ENCODE measurements at places on chromosomes 1 and 21.

DNA sequence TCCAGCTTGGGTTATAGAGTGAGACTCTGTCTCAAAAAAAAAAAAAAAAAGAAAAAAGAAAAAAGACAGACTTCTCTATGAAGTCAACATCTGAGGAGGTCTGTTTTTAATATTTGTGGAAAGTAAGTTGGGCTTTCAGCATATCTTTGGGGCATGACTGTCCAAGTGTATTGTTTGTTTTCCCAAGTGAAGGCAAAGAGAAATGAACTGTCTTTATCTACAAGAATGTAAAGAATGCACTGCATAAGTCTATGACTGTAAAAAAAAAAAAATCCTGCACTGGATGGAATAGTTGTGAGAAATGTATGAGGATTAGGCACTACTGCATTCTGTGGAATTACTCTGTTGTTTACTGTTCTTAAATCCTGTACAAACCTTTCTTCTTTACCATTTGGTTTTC lies 45.6 kb upstream of the TMEM61 start:
- DNase-seq: no peak

DNA sequence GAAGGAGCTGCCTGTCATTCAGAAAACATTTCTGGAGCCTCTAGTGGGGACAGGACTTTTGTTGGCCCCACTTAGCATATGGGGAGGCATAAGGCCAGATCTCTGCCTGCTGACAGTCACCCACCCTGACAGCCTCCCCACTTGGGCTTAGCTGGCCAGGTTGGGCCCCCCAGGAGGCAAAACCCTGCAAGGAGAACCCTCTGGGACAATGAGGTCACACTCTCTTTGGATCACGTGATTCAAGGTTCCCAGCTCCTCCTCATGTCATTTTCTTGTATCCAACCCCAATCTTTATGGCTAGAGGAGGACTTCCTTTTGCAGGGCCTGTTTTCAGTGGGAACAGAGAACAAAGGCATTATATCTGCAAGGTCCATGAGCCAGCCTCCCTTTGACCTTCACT lies 60.0 kb downstream of the NAV1 start:
- no peak for DNase-seq

GRCh38 chr1:36852586-36852985 lies 181.7 kb downstream of the GRIK3 start:
- no peak for DNase-seq

DNA sequence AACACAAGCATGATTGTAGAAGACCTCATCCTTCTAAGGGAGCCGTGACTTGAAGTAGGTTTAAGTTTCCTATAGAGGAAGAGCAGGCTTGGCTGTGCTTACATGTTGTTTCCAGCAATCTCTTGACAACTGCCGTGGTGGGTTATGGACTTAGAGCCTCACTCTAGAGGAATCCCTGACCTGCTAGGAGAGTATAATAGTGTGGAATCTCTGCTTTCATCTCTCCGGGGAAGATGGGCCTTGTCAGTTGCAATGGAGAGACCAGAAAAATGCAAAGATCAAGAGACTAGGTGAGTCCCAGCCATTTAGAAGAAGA lies 137.6 kb downstream of the MIS18A start:
- DNase-seq: no peak

GRCh38 chr1:197917805-197918651 lies 856 bp downstream of the LHX9 start:
- DNase-seq: peak; percentile 23

DNA sequence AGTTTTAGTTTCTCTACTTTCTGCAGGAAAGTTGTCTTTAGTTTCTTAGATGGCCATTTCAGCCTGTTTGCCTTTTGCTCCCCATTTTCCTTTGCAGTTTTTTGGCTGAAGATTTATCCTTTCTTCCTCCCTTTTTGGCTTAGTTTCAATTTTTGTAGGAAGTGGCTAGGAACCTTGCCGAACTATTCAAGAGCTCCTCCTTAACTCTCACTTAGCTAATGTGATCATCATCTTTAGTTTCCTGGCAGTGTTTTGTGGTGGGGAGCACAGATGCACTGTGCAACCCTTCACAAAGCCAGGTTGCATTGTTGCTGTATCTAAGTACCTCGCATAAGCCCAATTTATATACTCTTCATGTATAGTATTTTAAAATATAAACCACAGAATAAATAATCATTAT lies 28.8 kb upstream of the CCDC181 start:
- no peak for DNase-seq

DNA sequence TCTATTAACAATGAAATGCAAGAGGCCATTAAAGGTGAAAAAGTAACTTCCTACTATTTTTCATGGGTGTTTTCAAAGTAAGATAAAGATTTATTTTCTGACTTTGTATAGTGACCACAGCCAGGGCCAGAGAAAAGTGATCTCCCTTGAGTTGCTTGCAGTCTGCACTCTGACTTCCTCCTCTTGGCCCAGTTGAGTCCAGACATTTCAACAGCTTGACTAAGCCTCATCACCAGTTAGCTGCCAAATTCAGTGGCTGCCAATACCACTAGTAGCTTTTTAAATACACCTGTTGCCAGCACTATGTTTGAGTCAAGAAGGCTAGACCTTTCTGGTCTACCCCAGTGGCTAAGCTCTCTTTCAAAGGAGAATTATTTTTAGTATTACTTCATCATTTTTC lies 3.7 kb upstream of the NEK7 start:
- no peak for DNase-seq

DNA sequence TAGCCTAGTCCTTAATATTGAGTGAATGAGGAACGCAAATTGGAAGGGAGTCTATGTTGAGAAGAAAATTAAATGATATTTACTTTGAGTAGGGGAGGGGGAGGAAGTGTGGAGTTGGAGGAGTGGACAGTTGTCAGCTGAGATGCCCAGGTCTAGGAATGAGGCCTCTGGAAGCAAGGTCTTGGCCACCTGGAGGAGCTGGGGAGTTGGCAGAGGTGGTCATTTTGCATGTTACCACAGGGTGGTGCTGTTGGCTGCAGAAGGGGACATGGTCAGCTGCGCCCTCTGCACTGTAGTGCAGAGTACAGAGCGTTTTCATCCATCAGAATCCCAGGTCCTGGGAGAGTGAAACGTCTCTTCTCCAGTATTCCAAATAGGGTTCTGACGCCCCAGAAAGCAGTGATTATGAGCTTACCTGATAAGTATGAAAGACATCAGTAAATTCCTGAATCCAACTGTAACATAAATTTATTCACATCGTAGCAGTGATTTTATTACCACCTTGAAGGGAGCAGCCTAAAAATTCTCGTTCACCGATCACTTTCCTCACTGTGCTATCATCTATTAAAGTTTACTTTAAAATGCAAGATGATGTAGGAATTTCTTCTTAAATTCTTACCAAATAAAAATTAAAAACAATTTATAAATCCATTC lies 13.8 kb downstream of the PARK7 start:
- DNase-seq: no peak

- DNase-seq: no peak
These were observed 48.7 kb downstream of the NPHP4 start for GRCh38 chr1:5943343-5944124.

GRCh38 chr1:159421821-159422220 lies 10.2 kb upstream of the OR10J4 start:
- no peak for DNase-seq

GRCh38 chr21:35563885-35564451 lies 496.4 kb downstream of the SETD4 start:
- no peak for DNase-seq

DNA sequence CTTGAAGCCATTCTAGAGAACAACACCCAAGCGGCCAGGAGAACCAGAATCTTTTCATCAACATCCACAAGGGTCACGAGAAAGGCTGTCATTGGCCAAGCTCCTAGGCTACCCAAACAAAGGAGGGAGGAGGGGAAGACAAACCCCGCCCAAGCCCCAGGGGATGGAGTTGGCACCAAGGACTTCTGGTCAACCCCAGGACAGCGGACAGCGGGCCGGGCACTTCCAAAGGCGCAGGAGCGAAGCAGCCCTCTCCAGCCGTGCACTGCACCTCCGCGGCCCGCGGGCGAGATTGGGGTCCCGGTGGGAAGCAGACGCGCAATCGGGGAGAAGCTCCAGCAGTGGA lies at the start of gene CLIC6:
TSS of gene CLIC6 (plus strand) at position 192 of the 346 bp plus-strand sequence. CDS start 395 bp downstream, outside the sequence.
- no peak for DNase-seq

DNA sequence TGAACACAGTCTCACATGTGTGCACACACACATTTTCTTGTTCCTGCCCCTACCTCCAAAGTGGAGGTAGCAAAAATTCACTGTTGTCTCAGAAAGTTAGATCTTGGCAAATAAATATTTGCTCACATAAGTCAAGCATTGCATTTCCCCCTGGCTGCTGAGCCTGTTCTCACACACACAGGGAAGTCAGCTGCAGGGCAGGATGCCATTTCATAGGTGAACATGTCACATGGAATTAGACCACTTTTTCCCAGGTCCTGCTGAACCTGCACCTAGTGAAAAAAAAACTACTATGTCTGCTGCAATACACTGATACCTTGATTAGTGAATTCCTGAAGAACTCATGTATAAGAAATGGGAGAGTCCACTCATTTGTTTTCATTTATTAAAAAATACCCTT lies 5.3 kb upstream of the CD55 start:
- no peak for DNase-seq

DNA sequence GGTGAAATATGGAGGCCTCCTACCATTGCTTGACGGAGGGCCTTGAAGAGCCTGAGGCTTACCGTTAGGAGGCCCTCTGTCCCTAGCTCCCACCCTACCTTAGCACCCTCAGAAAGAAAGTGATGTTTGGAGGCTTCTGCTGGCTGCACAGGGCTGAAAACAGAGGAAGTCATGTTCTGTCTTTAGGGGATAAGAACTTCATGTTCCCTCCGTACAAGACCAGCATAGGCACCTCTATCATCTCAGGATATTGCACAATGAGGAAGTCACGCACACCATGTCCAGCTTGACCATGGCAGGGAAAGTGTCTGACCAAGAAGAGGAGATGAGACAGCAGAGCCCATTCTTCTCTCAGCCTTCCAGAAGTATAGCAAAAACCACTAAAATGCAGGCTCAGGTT lies 13.8 kb downstream of the ADORA3 start:
- no peak for DNase-seq

- no peak for DNase-seq
These were observed 5.8 kb upstream of the EDARADD start for GRCh38 chr1:236388332-236388731.

- DNase-seq: peak; percentile 45
These were observed 10.3 kb upstream of the CADM3 start for GRCh38 chr1:159161001-159161718.

DNA sequence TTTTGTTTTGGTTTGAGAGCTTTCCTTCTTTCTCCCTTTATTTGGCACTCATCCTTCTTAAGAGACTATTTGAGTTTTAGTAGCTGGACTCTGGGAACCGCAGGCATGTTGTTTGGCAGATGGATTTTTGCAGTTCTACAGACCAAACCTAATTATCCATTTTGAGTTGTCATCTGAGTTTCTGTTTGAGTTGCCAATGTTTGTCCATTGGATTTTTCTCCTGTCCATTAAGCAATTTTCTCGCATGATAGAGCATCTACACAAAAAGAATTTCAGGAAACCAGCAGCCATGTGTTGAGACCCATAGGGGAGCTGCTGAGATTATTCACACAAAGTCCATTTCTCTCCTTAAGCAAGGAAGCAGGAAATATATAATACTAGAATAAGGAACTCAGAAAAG lies 17.2 kb upstream of the CXADR start:
- no peak for DNase-seq

DNA sequence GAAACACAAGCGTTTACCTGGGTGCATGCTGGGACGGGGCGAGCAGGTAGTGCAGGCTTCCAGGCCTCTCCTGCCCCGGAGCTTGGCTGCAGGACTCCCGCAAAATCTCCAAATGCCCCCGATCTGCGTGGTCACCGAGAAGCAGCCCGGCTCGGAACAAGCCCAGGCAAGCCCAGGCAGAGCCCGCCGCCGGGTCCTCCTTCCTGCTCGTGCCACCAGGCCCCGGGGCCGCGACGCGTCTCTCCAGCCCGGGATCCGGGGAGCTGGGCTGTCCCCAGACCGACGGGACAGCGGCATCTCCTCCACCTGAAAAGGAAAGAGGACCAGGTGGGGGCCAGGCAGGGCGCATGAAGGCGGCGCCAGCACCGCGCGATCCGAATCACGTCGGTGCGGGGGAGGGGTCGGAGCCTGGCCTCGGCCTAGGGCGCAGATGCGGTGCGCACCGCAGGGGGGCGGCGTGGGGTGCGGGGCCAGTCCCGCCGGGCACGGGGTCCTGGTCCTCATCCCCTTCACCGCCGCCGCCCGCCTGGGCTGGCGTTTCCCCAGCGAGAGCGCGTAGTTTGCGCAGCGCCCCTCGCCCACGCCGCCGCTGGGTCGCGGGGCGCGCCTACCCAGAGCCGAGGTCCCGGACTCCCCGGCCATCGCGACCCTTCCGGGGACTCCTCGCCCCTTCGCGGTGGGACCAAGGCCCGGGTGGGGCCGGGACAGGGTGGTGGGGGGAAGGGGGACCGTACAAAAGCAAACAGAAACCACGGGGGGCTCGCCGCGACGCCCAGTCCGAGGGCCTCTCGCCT lies 52.4 kb upstream of the H6PD start:
- DNase-seq: no peak

DNA sequence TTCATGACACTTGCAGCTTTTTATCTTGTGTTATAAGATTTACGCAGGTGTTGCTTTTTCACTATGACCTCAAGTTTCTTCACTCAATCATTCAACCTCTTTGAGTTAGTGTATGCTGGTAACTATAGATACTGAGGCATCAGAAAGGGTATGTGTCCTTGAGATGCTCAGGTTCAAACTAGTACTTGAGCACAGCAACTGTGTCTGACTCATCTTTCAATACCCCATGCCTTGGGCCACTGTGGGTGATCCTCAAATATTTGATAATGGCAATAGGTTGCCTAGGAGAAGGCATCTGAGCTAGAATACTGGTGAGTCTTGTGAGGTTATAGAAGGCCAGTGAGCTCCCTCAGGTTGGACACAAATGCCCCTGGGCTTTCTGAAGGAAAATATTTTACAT lies 88.1 kb upstream of the SPATA6 start:
- no peak for DNase-seq

Data from CD4-positive, alpha-beta memory T cell (primary cell).